ENCODE measurements at places on chromosomes 4 and X. TPM values are rescaled to one million over a fixed set of nuclear protein-coding genes. Genes with fewer than 3 reads are reported as not detected.

- H3K27ac ChIP-seq: no peak overlapping the region
- no peaks in the 10 kb centered on the region for H3K4me1 ChIP-seq
- no peak overlapping the region for H3K4me3 ChIP-seq
Observed at GRCh38 chr4:4572821-4573220, 31.0 kb upstream of the STX18 start.

GRCh38 chrX:63581398-63581797 is 203.6 kb downstream of the ARHGEF9 start:
- H3K27ac ChIP-seq: no peak overlapping the region
- no peaks in the 10 kb centered on the region for H3K27me3 ChIP-seq
- no peaks in the 10 kb centered on the region for H3K36me3 ChIP-seq
- no peaks in the 10 kb centered on the region for H3K4me1 ChIP-seq
- H3K4me3 ChIP-seq: no peak overlapping the region

The AKAP4 gene
- not detected for total RNA-seq

- H3K36me3 ChIP-seq: no peaks in the 10 kb centered on the region
- no peak for DNase-seq
- no peak overlapping the region for H3K27ac ChIP-seq
Observed at GRCh38 chr4:127162741-127163140, 470.0 kb upstream of the INTU start.

DNA sequence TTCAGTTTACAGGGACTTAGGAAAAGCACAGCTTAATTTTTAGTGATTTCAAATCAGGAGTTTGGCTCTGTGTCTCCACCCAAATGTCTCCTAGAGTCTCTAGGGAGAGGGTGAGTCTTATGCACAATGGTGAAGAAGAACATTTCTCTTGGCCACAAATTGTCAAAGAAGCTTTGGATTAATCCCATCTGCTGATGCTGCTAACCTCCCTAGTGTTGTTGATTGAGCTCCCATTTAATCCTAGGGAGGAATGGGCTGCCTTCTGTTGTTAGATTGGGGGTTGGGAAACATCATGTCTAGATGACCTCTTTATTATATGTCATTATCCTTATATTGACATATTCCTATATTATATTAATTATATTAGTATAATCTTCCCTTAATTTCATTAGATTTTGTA is 50.0 kb upstream of the PASD1 start:
- DNase-seq: no peak
- H3K36me3 ChIP-seq: no peaks in the 10 kb centered on the region
- H3K4me1 ChIP-seq: no peaks in the 10 kb centered on the region
- no peak overlapping the region for H3K27ac ChIP-seq

DNA sequence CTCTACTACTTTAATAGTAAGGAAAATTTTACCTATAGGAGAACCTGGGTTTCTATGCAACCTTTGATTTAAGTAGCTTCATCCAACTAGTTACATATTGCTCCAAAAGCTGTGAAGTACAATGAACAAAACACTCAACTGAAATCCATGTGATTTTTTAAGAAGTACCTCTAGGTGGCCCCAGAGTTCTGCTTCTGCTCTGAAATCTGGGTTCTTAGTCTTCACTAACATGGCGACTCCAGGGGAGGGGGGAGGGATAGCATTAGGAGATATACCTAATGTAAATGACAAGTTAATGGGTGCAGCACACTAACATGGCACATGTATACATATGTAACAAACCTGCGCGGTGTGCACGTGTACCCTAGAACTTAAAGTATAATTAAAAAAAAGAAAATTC is 73.4 kb upstream of the MAGEB2 start:
- no peaks in the 10 kb centered on the region for H3K36me3 ChIP-seq
- DNase-seq: no peak
- H3K27ac ChIP-seq: no peak overlapping the region
- H3K4me3 ChIP-seq: no peak overlapping the region

- no peaks in the 10 kb centered on the region for H3K4me1 ChIP-seq
- H3K4me3 ChIP-seq: no peak overlapping the region
- peak; percentile 5 for DNase-seq
- H3K27ac ChIP-seq: no peak overlapping the region
Observed at GRCh38 chr4:3673176-3673575, 93.0 kb upstream of the ADRA2C start.

The GABRA4 gene
- not detected for total RNA-seq

DNA sequence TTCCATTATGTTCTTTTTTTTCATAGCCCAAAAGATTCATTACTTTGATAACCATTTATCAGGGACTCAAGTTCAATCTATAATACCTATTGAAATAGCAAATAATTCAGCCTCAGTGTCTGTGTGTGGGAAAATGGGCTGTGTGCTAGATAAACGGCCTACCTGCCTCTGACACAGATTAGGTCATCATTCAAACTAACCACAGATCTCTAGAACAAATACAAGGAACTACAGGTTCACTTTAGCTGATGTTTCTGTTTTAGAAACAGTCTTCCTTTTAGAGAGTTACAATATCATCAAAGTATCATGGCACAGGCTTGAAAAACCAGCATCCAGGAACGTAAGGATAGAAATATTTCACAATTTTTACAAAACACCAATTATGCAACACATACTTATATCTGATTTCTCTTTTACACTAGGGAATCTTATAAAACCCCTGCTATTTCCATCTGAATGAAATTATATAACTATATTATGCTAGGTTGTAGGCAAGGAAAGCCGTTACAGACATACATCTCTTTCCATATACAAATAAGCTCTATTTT is 56.6 kb upstream of the MAB21L2 start:
- no peaks in the 10 kb centered on the region for H3K4me1 ChIP-seq
- H3K36me3 ChIP-seq: no peaks in the 10 kb centered on the region
- no peak overlapping the region for H3K27ac ChIP-seq
- no peak for DNase-seq
- H3K27me3 ChIP-seq: no peaks in the 10 kb centered on the region
- H3K4me3 ChIP-seq: no peak overlapping the region

The GRPR gene
- total RNA-seq: 0.60 TPM

GRCh38 chrX:119758731-119759247 is 401 bp downstream of the SOWAHD start:
- peaks cover 7% of the 10 kb centered on the region for H3K27me3 ChIP-seq
- peak overlapping the region; percentile 61 for H3K4me3 ChIP-seq
- no peaks in the 10 kb centered on the region for H3K36me3 ChIP-seq
- peak; percentile 58 for DNase-seq
- no peaks in the 10 kb centered on the region for H3K4me1 ChIP-seq

The REPS2 gene
- 0.89 TPM for total RNA-seq

The PDGFRA gene
- total RNA-seq: 32.6 TPM

DNA sequence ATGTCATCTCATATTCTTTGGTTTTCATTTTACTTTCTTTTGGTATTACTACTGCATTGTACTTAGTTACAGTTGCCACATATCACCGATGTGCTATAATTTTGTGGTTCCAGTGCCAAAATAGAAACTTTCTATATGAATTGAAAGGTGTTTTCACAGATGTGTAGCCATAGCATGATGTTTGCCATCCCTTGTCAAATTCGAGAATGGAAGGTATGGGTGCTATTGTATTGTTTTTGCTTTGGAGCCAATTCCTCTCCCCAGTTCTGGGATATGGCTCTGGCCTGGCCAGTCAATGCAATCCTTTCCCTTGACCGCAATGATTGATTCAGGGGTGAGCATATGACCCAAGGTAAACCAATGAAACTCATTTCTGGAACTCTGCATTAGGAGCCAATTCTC is 86.2 kb upstream of the RPS6KA3 start:
- no peaks in the 10 kb centered on the region for H3K36me3 ChIP-seq
- H3K27me3 ChIP-seq: no peaks in the 10 kb centered on the region
- DNase-seq: no peak
- no peaks in the 10 kb centered on the region for H3K4me1 ChIP-seq

GRCh38 chrX:66163849-66164411 is at the start of gene HEPH:
Gene HEPH, plus strand, starts transcription at chrX:66164247. Its CDS starts 6,324 bp downstream, at chrX:66170571.
- H3K4me3 ChIP-seq: peak within 1 kb of the TSS; percentile 22
- no peak for DNase-seq
- no peak within 1 kb of the TSS for H3K27ac ChIP-seq
- H3K36me3 ChIP-seq: no peaks in the 10 kb centered on the region
- no peaks in the 10 kb centered on the region for H3K4me1 ChIP-seq

DNA sequence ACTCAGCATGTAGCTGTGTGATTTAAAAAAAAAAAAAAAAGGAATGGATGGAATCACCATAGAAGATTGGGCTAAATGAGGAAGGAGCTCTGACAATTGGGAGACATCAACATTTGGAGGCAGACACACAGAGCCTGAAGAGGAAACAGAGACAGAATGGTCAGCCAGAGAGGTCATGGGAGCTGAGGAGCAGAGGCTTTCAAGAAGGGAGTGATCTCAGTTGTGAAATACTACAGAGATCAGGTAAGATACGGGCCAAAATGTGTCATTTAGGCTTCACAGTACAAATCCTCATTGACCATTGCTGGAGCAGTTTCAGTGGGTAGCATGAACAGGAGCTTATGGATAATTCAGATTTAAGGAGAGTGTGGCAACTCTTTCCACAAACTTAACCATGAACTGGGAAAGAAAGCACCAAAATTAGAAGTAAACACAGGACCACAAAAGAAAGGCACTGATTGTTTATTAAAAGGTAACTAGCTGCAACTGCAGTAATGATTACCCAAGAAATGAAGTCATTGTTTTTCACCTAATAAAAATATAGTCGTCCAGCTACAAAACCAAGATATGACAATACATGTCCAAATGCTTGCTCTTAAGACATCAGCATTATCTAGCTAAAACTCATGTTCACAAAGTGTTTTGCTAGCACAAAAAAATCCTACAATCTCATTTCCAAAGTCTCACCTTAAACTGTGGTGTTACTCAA is 203.2 kb downstream of the DHX15 start:
- H3K27me3 ChIP-seq: no peaks in the 10 kb centered on the region

DNA sequence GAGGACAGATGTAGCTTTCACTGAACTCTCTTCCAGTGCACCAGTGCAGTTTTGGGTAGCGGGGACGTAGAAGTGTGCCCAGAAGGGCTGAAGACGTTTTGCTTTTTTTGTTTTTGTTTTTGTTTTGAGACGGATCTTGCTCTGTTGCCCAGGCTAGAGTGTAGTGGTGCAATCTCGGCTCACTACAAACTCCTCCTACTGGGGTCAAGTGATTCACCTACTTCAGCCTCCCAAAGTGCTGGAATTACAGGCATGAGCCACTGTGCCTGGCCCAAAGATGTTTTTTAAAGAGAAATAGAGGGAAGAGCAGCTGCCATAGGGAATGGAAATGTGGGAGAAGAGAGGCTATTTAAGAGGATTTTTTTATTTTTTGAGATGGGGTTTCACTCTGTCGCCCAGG is 74.4 kb upstream of the ACSL1 start:
- no peaks in the 10 kb centered on the region for H3K27me3 ChIP-seq
- H3K27ac ChIP-seq: no peak overlapping the region
- no peaks in the 10 kb centered on the region for H3K36me3 ChIP-seq
- H3K4me1 ChIP-seq: no peaks in the 10 kb centered on the region
- H3K4me3 ChIP-seq: no peak overlapping the region

DNA sequence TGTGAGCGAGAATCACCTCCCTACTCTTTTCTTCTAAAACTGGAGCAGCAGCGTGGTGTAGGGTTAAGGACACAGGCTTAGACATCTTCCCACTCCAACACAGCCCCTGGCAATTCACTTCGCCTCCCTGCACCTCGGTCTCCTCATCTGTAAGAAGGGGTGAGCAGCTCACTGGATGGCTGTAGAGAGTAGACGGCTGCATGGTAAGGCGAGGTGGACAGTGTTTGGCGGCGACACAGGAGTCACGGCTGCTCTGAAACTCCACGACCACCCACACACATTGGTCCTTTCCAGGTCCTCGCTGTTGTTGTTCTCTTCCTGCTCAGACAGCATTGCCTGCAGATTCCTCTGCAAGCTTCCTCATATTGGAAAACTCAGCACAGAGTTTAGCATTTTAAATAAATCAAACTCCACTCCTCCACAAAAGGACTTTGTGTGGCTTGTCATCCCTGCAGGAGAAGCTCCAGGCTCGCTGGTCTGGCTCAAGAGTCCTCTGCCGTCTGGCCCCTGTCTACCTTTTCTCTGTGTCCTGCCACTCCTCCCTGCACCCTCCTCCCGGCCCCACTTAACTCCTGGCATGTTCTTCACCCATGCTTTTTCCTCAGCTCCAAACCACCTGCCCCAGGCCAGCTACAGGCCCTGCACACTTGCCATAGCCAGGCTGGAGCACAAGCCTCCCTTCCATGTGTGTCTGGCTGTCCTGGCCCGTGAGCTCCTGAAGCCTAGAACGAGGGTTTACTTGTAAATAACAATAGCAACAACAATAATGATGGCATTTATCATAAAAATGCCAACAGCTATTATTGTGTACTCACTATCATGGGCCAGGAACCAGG is 41.3 kb upstream of the CRMP1 start:
- no peak overlapping the region for H3K27ac ChIP-seq
- DNase-seq: no peak
- H3K27me3 ChIP-seq: no peaks in the 10 kb centered on the region
- H3K36me3 ChIP-seq: no peaks in the 10 kb centered on the region

The PNPLA4 gene
- total RNA-seq: 23.5 TPM

The PLK4 gene
- not detected for total RNA-seq

The LIN54 gene
- 11.0 TPM for total RNA-seq

DNA sequence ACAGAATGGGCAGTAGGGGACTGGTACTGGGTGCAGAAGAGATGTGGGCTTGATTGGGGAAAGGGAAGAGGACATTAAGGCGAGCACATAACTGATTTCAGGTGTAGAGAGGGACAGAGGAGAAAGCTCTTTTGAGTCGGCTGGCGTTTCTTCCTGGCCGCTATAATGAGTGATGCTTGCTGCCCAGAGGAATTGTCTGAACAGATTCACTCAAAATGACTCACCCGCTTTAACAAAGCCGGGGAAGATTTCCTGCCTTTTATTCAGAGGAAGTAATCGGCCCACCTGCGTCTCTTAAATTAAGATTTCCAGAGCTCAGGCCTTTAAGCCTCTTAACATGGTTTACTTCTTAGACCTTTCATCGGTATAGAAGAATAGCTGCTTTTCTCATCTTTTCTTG is 102.1 kb upstream of the AP1S2 start:
- H3K27ac ChIP-seq: no peak overlapping the region
- DNase-seq: no peak
- no peaks in the 10 kb centered on the region for H3K36me3 ChIP-seq

DNA sequence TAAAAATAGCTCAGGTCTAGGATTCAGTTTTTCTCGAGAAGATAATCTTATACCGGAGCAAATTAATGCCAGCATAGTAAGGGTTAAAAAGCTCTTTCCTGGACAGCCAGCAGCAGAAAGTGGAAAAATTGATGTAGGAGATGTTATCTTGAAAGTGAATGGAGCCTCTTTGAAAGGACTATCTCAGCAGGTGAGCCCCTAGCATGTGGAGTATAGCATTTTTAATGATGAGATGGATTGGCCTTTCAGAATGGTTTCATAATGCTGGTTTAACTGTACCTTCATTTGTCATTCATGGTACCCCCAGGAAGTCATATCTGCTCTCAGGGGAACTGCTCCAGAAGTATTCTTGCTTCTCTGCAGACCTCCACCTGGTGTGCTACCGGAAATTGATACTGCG is 79.4 kb downstream of the SLC10A6 start:
- DNase-seq: no peak
- H3K27ac ChIP-seq: no peak overlapping the region
- no peak overlapping the region for H3K4me3 ChIP-seq
- H3K4me1 ChIP-seq: no peaks in the 10 kb centered on the region
- H3K36me3 ChIP-seq: no peaks in the 10 kb centered on the region
- H3K27me3 ChIP-seq: no peaks in the 10 kb centered on the region

The PABPC1L2B gene
- not detected for total RNA-seq

GRCh38 chrX:67596839-67597790 is 53.3 kb downstream of the AR start:
- H3K4me1 ChIP-seq: peaks cover 3% of the 10 kb centered on the region
- no peaks in the 10 kb centered on the region for H3K36me3 ChIP-seq
- DNase-seq: no peak
- H3K4me3 ChIP-seq: no peak overlapping the region
- no peaks in the 10 kb centered on the region for H3K27me3 ChIP-seq
- H3K27ac ChIP-seq: no peak overlapping the region

The MAGEB4 gene
- not detected for total RNA-seq
